PC-3 (cell line): ENCODE measurements at places on chromosomes 5 and 9.

- DNase-seq: peak; percentile 53
Observed at GRCh38 chr5:76690704-76691466, 25.0 kb upstream of the F2R start.

DNA sequence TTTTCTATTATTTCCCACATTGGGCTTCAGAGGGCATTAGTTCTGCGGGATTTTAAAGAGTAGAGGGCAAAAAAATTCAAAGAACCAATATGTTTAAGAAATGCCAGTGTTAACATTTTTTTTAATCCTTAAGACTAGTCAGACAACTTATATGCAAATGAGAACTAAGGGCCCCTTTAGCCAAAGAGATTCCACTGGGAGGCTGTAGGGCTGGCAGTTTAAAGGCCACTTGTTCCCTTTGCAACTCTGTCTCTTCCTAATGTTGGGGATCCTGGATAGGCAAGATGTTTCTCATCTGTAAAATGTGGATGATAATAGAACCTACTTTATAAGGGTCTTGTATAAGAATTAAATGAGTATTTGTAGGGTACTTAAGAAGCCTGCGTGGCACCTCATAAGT, 1395.9 kb downstream of the PTPRD start:
- no peak for DNase-seq

DNA sequence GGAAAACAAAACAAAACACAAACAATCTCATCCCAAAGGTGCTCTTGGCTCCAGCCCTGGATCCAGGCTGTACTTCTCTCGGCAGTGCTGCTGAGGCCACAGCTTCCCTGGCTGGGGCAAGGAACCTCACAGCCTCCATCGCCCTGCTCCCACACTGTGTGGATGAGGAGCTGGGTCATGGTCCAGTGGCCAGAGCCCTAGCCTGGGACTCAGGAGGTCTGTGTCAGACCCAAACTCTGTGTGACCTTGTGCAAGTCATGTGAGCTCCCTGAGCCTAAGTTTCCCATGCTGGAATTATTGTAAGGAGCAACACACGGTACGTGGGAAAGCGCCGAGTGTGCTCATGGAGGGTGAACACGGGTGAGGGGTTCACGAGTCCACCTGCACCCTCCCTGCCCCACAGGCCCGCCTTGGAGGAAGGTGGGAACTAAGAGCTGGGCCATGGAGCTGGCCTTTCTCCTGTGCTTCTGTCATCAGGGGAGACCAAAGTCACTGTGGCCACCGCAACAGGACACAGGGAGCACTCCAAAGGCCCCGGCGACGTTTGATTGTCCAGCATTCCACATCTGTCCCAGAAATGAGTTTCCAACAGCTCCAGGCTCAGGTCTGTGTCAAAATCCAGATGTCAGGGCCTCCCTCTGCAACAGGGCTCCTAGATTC, 26.2 kb upstream of the SMU1 start:
- no peak for DNase-seq

DNA sequence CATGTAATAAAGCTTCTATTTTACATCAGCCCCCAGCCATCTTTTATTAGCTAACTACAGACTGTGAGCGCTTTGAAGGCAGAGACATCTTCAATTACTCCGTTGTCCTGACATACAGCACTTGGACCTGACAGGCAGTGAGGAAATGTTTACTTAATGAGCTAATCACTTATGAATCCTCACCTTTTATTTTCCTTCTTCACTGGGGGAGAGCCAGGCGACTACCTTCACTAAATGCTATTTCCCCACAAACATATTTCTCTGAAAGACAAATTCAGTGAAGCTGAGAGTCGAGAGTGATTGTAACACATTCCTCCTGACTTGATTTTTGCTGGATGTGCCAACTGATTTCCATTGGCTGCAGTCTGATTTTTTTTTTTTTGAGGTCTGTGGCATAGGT, 192.1 kb upstream of the CLINT1 start:
- peak; percentile 72 for DNase-seq

DNA sequence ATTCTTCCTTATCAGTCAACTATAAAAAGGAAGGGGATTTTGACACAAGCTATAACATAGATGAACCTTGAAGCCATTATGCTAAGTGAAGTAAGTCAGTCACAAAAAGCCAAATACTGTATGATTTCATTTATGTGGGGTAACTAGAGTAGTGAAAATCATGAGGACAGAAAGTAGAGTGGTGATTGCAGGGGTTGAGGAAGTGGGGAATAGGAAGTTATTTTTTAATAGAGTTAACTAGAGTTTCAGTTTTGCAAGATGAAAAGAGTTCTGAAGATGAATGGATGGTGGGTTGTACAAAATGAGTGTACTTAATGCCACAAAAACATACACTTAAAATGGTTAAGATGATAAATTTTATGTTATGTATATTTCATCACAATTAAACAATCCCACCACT, 65.4 kb upstream of the FAM174A start:
- no peak for DNase-seq

DNA sequence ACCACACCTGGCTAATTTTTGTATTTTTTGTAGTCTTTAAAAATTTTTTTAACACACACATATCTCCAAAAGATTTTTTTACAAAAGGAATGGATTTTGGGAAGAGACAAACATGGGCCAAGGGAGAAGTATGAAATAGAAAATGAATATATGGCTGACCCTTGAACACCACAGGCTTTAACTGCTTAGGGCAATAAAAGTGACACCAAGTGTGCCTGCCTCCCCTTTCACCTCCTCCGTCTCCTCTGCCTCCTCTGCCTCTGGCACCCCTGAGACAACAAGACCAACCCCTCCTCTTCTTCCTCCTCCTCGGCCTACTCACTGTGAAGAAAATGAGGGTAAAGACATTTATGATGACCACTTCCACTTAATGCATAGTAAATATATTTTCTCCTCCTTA, 483.9 kb downstream of the KDM4C start:
- no peak for DNase-seq

DNA sequence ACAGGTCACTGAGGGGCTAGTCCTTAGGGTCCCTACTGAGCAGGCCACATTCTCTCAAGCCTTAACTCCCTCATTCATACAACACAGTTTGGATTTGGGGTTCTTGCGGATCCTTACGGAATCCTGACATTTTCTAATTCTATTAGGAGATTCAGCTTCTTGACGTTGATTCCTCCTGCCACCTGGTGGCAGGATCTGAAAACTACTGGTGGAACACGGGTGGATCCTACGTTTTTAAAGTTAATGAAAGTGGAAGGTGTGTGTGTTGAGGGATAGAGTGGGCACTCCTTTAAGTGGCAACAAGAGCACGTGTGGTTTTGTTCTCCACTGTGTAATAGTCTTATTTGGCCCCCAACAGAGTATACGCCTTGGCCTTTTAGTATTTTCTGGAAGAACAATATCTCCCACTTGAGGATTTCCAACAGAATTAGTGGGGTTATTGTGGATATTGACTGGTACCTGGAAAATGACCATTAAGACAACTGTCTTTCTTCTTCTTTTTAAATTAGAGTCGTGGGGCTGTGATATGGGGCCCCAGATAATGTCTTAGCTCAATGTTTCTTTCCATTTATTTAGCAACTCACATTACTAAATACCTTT, 25.2 kb downstream of the SLC28A3 start:
- peak; percentile 76 for DNase-seq

DNA sequence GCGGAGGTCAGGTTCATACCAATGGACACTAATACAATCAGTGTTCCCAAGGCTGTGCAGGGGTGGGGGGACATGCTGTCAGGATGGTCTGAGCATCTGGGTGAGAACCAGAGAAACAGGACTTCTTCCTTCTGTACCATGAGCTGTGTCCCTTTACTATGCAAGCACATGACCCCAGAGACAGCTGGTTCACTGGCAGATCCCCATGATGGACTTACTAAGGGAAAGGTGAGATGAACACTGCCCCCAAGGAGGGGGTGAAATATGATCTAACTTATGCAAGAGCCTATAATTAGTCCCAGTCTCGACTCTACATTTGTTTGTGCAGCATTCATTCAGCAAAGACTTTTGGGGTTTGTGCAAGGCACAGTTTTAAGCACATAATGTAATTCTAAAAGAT, 91.4 kb downstream of the LIFR start:
- DNase-seq: no peak

- peak; percentile 24 for DNase-seq
Observed at GRCh38 chr5:76537073-76537543, 86.1 kb downstream of the F2RL2 start.

GRCh38 chr5:138754699-138755057, 1.5 kb downstream of the CTNNA1 start:
- peak; percentile 71 for DNase-seq

DNA sequence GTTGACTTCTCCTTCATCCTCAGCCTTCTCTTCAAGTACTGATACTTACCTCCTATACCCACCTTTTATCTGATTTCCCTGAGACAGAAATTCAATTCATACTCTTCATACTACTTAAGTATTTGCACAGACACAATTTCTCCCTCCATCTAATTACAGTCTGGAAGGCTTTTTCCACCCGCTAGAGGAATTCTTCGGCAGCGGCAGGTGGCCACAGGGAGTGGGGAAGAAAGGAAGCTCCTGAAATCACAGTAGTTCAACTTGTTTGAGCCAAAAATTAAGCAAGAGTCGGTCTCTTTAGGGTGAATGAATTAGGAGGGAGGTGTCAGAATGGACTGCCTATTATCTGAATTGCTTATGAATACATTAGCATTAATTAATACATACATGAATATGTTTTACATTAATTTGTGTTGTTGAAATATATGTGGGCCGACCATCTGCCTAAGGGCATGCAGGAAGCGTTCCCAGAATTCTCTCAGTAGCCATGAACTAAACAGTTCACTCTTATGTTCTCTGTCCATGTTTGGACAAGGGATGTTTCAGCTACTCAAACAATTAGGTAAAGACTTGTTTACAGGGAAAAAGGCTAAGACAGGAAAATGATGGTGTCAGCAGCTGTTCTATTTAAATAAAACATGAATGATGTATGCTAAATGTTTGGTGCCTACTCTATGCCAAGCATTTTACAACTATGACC, 101.4 kb upstream of the SMARCA2 start:
- no peak for DNase-seq

- DNase-seq: no peak
Observed at GRCh38 chr5:111997308-111997707, 240.3 kb upstream of the NREP start.

DNA sequence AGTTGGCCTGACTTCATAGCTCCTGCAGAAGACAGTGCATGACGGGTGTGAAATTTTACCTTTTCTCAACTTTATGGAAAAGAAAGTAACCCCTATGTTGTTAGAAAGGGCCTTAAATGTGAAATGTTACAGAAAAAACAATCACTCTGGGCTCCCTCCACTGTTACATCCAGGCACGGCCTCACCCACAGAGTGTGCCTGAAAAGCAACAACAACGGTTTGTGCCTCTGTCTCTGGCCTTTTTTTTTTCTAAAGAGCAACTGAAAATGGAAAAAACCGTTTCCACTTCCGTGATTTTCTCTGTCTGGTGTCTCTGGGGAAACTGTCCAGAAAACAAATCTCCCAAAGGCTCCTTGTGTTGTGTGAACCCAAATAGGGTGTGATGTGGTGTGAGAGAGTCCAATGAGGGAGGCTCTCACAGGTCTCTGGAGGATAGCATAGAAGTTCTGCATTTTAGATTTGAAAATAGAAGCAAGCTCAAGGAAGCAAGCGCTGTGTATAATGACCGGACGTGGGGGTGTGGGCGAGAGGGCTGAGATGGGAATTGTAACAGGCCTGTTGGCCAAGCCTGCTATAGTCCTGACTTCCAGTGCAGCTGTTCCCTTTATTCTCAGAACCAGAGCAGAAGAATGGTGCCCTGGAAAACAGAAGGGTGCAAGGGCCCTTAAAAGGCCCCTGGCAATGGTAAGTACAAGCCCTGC, 221.8 kb upstream of the TUT7 start:
- DNase-seq: no peak

DNA sequence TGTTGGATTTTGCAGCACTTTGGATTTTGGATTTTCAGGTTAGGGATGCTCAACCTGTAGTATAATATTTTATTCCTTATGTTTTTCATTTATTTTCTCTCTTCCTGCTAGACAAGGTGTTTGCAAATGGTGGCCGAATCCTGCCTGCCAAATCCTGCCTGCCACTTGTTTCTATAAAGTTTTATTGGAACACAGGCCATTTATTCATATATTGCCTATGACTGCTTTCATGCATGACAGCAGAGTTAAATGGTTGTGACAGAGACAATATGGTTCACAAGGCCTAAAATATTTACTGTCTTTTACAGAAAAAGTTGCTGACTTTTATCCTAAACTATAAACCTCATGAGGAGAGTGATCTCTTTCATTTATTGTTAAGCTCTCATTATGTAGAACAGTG, 72.7 kb downstream of the DENND4C start:
- no peak for DNase-seq

DNA sequence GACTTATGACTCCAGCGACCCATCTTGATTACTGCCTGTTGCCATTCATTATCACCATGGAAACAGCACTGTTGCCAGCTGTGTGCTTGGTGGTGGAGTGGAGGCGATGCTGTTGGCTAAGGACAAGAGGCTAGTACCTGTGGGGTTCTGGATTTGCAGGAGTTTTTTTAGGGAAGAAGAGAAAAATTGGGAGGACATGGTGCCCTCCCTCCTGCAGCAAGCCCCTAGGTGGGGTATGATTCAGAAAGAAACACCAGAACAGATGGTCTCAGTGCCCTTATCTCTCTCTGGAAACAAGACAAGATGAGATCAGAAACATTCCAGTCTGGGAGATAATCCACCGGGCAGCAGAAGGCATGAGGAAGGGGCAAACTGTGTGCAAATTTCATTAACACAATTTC, 87.8 kb upstream of the TLR4 start:
- no peak for DNase-seq

DNA sequence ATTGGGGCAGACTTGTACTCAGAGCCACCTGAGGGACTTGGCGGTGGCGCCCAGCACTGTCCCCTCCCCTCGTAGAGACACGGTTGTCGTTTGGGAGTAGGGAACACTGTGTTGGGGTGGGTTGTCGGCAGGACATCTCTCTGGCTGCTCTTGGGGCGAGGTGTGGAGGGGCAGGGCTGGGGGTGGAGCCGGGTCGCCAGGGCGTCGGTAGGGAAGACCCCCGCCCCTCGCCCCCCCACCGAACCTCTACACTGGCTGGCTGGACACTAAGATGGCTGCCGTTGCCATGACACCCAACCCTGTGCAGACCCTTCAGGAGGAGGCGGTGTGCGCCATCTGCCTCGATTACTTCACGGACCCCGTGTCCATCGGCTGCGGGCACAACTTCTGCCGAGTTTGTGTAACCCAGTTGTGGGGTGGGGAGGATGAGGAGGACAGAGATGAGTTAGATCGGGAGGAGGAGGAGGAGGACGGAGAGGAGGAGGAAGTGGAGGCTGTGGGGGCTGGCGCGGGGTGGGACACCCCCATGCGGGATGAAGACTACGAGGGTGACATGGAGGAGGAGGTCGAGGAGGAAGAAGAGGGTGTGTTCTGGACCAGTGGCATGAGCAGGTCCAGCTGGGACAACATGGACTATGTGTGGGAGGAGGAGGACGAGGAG, 778 bp downstream of the TRIM41 start:
- no peak for DNase-seq

DNA sequence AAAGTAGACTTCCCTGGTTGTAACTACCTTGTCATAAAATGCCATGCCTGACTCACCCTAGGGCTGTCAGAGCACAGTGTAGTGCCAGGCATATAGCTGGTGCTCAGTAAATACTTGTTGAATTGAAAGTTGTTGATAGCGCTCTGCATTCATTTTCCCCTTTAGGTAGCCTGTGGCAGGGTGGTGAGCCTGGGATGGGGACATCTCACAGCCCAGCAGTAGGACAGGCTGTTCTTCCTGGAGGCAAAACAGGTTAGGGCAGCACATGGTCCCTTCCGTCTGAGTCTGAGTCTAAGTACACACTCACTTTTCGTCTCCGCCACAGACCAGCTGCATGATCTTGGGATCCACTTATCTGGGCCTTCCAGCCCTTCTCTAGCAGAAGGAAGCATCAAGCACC, 401.9 kb downstream of the ZSWIM6 start:
- DNase-seq: no peak

GRCh38 chr5:93193431-93194347, 387.3 kb downstream of the NR2F1-AS1 start:
- peak; percentile 25 for DNase-seq
